Stimulated activated CD8-positive, alpha-beta memory T cell treated with anti-CD3 and anti-CD28 coated beads, Interleukin-15, amount 100 ng/mL, for 24 hours (primary cell): ENCODE measurements at places on chromosomes 16 and 17.

DNA sequence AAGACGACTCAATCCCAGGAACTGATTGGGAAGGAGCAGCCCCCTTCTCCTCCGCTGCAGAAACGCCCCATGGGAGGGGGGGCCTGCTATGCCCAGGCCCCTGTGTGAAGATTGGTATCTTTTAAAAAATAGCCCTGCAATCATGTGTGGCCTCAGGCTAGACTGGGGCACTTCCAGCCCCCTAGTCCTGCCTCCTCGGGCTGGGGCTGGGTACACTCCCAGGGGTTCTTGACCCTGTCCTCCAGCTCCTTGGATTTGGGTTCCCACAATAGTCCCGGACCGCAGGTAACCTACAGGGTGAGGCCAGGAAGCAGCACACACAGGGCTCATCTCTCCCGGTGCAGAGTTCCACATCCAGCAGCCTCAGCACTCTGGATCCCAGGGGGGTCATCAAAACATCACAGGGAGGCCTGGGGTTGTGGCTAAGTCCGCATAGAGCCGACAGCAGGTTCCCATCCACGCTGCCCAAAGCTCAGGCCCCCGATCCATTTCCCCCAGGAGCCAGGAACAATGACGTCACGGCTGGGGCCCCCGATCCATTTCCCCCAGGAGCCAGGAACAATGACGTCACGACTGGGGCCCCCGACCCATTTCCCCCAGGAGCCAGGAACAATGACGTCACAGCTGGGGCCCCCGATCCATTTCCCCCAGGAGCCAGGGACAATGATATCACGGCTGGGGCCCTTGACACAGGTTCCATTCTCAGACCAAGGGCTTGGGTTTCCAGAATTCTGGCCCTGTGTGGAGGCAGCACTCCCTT, 202.4 kb downstream of the IRF8 start:
- no peak for DNase-seq

DNA sequence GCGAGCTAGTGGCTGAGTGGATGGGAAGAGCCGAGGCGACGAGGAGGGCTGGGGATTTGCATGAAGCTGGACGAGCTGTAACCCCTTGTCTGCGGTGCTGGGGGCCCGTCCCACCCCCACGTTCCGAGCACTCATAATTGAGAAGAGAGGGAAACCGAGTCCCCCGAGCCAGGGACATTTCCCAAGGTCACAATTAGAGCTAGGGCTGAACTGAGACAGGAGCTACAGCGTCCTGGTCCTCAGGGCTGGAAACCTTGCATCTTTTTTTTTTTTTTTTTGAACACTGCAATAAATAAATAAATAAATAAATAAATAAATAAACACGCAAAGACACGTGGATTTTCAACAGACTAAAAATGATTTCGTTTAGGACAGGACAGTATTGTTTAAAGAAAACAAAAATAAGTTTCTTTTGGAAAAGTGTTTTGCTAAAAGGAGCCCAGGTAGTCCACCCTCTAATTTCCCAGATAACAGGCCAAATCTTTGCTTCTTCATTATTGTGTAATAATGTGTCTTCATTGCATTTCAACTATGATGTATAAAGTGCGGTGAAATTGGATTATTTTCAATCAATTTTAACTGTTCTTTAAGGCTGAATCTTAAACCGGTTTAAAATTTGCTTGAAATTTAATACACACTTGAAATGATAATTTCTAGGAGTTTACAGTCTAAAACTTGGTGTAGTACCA, 992 bp downstream of the GDPD1 start:
- DNase-seq: no peak

- DNase-seq: no peak
These were observed 4.1 kb upstream of the PITPNA start for GRCh38 chr17:1566505-1567199.

GRCh38 chr16:67844497-67844896, 2.2 kb upstream of the NUTF2 start:
- no peak for DNase-seq

- DNase-seq: no peak
These were observed 22.7 kb downstream of the ZNF469 start for GRCh38 chr16:88405216-88406060.

- no peak for DNase-seq
These were observed 53.1 kb downstream of the CYB5B start for GRCh38 chr16:69477546-69477945.

DNA sequence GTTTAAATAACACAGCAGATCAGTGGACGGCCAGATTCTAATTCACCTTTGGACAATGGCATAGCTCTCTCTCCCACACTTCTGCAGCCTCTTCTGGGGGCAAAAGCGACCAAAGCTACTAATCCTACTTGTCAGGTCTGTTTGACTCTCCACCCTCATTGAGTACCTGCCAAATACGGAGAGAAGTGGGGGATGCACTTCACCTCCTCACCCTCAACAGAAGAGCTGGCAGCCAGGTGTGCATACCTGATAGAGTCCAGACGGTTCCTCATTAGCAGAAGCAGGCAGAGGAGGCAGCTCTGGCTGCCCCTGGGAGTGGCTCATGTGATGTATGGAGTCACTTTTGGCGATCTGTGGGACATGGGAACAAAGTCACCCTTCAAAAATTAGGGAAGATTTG, 4.9 kb downstream of the DNAH3 start:
- DNase-seq: no peak

DNA sequence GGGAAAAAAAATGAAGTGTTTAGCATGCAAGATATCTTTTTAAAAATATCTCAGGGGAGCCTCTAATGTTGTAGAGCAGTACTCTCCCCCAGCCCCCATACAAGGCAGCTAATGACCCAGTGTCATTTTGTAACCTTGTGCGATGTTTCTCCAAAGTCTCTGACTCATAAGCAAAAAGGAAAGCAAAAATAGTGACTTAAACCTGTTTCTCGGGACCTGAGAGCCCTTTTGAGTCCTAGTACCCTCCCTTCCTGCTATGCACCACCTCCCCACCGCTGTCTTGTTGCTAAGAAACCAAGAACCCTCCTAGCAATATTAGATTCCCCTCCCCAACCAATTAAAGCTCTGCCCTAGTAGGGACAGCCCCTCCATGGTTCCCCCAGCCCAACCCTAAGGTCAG, 2.8 kb downstream of the MYCBPAP start:
- DNase-seq: no peak

DNA sequence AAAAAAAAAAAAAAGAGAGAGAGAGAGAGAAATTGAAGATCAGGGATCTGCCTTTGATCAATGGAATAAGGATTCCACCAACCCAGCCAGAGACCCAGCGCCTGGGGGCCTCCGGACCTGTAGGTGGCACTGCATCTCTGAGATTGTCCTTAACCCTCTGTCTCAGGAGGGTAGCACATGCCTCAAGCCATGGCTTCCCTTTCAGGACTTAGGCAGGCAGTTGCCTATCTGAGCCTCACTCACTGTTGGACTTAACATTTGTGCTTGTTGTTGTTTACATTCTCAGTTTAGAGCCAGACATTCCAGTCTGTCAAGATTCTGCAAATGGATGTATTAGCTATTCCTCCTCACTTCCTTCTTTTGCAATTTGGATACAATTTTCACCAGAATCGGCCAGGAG, 5.1 kb upstream of the SCNN1B start:
- no peak for DNase-seq

DNA sequence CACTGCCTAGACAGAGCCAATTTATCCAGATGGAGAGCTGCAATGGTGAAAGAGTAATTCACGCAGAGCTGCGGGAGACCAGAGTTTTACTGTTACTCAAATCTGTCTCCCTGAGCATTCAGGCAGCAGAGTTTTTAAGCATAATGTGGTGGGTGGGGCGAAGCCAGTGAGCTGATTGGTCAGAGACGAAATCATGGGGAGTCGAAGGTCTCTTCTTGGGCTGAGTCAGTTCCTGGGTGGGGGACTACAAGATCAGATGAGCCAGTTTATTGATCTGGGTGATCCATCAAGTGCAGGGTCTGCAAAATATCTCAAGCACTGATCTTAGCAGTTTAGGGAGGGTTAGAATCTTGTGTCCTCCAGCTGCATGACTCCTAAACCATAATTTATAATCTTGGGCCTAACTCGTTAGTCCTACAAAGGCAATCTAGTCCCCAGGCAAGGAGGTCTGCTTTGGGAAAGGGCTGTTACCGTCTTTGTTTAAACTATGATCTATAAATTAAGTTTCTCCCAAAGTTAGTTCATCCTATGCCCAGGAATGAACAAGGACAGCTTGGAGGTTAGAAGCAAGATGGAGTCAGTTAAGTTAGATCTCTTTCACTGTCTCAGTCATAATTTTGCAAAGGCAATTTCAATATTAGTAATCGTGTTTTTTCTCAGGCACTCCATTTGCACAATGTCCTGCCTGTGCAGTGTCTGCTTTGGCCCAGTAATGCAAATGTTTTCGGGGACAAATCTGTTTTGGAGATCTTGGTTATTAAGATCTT, 27.0 kb downstream of the PIGL start:
- no peak for DNase-seq

GRCh38 chr17:58329810-58330537, 1.4 kb upstream of the TSPOAP1 start:
- no peak for DNase-seq

DNA sequence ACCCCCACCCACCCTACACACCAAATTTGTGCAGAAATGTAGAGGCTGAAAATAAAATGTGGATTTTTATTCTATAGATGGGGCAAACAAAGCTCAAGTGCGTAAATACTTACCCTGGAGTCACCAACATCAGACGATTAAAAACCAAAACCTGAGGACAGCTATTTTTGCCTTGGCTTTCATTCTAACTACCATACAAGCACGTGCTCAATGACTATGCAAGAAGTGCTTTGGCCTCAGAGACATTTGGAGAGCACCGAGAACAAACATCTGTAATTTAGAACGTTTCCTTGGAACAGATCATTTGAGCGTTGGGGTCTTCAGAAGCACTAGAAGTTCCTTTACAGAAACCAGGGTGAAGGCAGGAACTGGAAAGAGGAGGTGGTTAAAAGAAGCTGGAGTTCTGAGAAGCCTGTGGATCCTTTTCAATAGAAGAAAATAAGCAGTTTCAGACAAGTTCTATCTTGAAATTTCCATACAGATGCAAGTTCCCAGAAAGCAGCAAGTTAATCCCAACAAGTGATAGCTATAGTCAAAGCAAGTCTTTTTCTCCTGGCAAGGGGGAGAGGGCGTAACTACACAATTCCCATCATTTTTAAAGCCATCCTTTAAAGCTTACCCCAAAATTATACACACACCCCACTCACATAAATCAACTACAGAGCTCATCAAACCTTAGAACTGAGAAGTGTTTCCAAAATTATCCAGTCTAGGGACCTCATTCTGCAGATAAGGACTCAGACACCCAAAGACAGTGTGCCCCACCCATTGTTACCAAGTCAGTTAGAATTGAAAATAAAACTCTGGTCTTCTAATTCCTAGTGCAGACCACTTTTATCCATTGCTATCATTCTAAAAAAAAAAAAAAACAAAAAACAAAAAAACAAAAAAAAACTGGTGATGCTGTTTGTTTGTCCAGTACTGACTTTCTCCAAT, 29.6 kb upstream of the CDRT4 start:
- no peak for DNase-seq

DNA sequence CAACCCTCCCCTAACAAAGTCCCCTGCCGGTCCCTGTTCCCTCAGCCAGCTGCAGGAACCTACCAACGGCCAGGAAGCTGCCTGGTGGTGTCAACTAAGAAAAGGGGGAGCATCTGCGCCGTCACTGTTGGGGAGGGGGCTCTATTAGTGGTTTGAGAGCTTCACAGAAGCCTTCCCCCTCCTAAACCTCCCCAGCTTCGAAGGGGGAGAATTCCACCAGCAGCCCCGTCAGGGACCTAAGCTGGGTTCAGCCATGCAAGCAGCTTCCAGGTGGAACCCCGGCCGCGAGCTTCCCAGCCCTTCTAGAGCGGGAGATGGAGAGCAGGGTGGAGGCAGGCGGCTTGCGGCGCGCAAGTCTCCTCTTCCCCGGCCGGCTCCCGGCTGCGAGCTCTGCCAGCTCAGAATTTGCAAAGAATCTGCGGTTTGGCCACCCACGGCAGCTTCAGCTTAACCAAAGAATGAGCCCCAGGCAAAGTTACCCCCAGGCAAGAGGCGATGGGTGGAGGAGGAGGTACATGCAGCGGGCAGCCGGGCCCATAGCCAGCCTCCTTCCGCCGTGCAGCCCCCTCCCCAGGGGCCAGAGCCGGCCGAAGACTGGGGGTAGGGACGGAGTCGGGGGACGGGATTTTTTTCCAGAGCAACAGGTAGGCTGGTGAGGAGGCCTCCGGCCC, 33.7 kb downstream of the DDX19A start:
- DNase-seq: peak; percentile 49

DNA sequence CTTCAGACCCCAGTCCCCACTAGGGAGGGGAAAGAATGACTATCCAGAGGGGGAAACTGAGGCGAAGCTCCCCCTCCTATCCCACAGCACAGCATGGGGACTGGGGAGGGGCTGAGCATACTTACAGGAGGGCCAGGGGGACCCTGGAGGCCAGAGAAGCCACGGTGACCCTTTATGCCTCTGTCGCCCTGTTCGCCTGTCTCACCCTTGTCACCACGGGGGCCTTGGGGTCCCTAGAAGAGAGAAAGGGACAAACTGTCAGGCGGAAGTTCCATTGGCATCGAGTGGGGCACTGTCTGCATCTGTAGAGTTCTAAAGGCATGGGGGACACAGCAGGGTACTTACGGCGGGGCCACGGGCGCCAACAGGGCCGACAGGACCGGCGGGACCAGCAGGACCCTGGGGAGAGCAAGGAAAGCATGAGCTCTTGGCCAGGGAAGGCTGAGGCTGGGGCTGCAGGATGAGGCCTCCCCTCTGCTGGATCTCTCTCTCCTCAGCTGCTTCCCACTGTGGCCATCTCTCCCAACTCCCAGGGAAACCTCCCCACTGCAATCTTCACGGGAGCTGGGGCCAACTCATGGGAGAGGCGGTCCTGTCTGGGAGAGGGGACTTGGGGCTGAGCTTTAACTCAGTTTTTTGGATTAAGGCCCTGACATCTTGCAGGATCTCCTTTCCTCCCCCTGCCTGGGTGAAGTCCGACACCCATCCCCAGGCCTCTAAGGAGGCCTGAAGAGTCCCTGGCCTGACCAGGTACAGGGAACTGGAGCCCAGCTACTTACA, 13.5 kb downstream of the COL1A1 start:
- no peak for DNase-seq

DNA sequence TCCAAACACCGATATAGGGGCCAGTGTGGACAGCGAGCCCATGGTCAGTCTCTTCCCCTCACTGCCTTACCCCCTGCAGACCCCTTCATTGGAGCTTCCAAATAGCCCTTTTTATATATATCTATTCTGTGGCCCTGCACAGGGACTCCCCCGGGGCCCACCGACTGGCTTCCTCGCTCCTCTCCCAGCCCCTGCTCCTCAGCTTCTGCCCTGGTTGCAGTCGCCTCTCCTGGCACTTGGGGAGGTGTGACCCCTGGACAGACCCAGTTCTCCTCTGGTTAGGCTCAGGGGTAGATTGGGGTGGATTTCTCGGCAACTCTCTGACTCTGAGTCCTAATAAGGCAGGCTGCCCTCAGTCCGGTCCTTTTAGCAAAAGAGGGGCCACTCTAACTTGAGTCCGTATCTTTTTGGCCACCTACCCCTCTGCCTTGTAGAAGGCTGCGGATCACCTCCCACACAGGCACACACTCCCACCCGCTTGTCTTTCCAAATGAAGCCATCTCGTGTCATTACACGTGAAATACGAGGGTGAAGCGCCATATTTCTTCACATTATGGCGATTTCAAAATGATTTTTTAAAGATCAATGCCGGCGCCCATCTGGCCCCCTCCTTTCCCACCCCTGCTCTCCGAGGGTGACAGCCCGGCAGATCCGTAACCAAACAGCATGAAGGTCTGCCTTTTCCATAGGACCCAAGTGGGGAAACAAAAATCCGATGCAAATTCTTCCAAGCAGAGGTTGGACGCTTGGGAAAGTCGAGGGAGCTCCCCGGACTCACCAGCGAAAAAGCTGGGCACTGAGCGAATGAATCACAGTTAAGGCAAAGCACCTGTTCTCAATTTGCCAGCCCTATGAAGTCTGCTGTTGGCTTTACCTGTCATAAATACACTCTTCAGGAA, 1.7 kb upstream of the HOXB9 start:
- DNase-seq: no peak

- DNase-seq: no peak
These were observed 1.1 kb upstream of the STUB1 start for GRCh38 chr16:678858-679813.
